ENCODE measurements at places on chromosomes 3 and 15.

- DNase-seq = no peak
Observed at GRCh38 chr15:89469426-89470096, 26.8 kb downstream of the RHCG start.

- DNase-seq = no peak
Observed at GRCh38 chr3:132325634-132326033, 8.4 kb downstream of the ACP3 start.

DNA sequence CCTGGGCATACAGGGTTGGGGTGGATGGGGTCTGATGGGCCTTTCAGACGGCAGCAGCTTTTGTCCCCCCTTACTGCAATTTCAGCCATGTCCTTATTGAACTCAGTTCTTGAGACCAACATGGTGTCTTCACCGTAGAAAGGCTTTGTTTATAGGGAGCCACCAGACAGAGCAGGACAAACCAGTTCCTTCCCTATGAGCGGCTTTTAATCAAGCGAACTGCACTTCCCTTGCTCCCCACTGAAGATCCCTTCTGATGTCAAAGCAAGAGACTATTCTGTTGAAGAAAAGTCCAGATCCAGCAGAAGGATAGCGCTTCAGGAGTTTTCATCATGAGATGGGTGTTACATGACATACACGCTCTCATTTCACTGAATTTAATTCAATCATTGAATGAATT, 100.4 kb downstream of the CD47 start:
- no peak for DNase-seq

DNA sequence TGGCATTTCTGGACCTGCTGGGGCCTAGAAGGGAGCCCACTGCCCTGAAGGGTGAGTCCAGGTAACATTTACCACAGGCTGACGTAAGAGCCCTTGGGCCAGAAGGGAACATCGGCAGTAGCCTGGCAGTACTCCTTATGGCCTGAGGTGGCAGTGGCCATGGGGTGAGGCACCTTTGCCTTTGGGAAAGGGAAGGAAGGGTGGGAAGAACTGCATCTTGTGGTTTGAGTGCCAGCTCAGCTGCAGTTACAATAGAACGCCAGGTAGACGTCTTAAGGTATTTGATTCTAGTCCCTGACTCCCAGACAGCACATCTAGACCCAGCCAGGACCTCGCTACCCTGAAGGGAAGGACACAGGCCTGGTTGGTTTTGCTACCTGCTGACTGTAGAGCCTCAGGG, 104.9 kb downstream of the SOX14 start:
- no peak for DNase-seq

Data from NCI-H510A treated with DMSO at 0.1 percent for 48 hours (cell line).